Glomerular endothelial cell (primary cell): ENCODE measurements at places on chromosomes 3 and 15.

DNA sequence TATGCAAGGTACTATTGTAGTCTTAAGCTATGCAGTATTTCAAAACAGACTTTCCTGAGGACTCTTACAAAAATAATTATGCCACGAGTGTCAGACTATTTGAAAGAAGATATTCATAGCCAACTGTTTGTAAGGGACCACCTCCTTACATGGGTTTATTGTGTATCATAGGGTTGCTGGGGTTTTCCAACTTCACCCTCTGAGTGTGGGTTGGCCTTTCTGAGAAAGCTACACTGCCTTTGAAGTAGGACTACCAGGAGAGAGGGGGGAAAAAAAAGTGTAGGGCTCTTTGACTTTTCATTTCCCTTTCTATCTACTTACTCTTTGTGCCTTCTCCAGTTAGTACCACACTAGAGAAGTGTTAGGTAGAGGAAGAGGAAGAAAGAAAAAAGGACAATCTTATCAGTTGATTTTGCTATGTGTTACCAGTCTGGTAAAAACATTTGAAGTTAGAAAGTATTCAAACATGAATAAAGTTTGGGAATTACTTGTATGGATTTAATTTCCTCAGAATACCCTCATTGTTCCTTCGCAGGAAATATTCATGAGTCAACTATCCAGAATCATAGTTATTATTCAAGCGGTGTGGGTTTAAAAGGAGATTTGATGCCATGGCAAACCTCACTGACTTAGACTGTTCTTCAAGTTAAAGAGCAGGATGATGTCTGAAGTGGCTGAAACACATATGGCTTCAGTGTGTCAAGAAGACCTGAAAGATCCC, 329.3 kb upstream of the THBS1 start:
- DNase-seq = no peak

- DNase-seq = no peak
Observed at GRCh38 chr3:123475786-123476185, 26.9 kb upstream of the ADCY5 start.

DNA sequence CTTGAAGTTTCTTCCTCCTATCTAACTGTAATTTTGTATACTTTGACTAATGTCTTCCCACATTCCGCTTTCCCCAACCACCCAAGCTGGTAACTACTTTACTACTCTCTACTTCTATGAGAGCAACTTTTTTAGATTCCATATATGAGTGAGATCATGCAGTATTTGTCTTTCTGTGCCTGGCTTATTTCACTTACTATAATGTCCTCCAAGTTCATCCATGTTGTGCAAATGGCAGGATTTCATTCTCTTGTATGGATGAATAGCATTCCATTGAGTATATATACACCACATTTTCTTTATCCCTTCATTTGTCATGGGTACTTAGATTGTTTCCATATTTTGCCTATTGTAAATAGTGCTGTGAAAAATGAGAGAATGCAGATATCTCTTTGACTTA, 78.5 kb upstream of the CCNL1 start:
- DNase-seq = no peak

- no peak for DNase-seq
Observed at GRCh38 chr15:73321496-73322450, 47.0 kb downstream of the HCN4 start.

DNA sequence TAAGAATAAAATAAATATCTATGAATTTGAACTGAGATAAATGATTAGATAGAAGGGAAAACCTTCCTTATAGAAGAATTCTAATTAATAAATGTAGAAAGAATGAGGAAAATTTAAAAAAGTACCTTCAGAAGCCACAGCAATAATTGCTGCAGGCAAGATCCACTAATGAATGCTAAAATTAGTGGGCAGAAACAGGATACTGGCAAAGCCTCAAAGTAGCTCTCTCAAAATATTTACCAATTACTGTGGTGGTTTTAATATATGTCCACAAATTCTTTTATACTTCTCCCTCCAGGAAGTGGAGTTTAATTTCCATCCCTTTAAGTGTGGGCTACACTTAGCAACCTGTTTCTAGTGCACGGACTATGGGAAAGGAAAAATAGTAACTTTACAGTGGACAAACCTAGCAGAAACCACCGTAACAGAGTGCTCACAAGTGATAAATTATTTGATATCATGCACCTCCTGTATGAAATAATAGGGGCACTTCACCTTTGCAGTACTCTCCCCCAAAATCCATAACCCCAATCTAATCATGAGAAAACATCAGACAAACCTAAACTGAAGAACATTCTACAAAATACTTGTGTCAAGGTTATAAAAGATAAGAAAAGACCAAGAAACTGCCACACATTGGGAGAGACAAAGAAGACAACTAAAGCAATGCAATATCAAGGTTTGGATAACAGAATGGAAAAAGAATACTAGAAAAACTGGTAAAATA, 6.8 kb downstream of the PEAK1 start:
- no peak for DNase-seq

- DNase-seq = no peak
Observed at GRCh38 chr3:159779883-159780282, 208.8 kb upstream of the IL12A start.

DNA sequence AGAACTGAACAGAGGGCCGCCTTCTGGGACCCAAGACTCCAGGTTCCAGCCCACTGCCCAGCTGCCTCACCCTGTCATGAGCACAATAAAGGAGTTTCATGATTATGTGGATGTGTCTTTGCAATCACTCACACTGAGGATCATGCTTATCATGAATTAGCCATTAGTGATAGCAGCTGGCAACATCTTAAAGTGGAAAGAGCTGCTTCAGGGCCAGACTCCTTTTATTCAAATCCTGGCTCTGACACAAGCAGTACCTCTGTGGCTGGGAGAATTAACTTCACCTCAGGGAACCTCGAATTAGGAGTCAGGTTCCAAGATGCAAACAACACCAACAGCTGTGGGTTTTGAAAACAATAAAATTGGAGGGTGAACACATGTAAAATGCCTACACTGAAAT, 6.6 kb upstream of the SCAP start:
- DNase-seq = no peak

- DNase-seq = no peak
Observed at GRCh38 chr3:28980631-28981030, 300.2 kb upstream of the RBMS3 start.

DNA sequence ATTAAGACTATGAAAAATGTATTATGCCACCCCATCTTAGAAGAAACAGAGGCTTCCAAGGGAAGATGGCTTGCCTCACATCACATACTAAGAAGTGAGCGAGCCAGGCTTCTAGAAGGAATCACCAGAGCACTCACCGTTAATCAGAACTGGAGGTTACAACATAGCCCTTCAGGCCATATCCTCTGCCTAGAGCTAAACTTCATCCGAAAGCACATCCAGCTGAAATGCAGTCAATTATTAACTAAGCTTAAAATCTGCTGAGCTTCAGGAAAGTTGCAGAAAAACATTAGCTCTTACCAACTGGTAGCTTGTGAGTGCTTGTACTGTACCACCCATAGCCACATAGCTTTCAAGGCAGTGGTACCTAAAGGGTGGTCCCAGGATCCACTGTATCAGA, 483.2 kb downstream of the TBL1XR1 start:
- no peak for DNase-seq

- DNase-seq = no peak
Observed at GRCh38 chr3:79230266-79230665, 537.5 kb downstream of the ROBO1 start.

GRCh38 chr3:159038405-159038804, 236.6 kb downstream of the MFSD1 start:
- DNase-seq = no peak

DNA sequence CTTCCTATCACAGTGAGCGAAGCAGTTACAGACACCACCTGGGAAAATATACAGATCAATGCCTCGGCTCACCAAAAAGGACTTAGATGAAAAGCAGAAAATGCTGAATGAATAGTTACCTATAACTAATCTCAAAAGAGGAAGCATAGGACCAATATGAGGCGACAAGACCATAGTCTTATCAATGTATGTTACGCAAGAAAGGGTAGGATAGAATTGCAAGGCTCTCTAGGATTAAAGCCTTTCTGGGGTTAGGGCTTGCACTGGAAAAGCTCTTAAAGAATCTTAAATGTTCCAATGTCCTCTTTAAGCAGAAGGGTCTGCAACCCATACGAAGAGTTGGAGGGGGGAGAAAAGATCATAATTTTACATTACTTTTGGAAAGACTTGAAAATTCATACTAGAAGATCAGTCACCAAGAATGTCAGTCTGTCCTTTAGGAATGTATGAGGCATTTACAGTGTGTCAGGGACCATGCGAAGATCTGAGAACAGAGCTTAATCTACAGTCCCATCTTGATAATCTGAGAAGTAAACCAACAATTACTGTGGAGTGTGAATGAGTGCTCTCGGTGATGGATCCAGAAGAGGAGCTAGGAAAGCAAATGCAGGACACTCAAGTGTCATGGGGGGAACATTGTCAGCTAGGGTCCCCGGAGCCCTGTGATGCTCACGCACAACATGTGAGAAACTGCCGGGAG, 185.9 kb downstream of the GREM1 start:
- DNase-seq = no peak

- DNase-seq = no peak
Observed at GRCh38 chr15:76185716-76186115, 125.6 kb downstream of the ETFA start.

- DNase-seq = no peak
Observed at GRCh38 chr15:95498961-95499360, 831.5 kb upstream of the NR2F2 start.

DNA sequence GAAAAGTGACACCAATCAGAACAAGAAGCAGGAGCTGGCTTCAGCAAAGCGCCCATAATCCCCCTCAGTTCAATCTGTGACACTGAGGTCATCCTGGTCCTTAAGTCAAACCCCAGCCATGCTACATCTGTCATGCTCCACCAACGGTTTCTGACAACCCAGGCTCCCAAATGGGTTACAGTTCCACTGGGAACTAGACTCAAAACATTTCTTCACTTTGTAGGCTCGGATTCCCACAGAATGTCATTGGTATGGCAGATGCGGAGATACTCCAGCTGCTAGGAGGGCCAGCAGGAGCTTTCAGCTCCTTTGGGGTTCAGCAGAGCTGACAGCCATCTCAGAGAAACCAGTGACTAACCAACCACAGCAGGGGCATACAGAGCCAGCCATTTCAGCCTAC, 48.9 kb downstream of the SUMF1 start:
- no peak for DNase-seq

- DNase-seq = no peak
Observed at GRCh38 chr3:106560451-106560966, 691.7 kb upstream of the CBLB start.

DNA sequence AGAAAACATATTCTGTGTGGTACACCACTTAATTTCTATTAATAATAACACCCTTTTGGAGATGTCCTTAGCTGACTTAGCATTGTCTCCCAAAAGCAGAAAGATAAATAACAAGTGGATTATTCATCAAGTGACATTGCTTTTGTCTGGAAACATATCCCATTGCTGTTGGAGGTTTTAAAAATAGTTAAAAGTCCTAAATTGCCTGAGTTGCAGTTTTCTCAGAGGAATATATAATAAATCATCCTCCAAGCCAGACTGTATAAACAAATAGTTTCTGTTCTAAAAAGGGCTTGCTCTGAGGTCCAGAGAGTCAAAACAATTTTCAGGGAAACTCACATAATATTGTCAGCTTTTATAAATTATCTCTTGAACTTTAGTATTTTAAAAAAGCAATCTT, 60.4 kb upstream of the CD96 start:
- DNase-seq = no peak

GRCh38 chr3:41356775-41357174, 157.5 kb downstream of the CTNNB1 start:
- no peak for DNase-seq

DNA sequence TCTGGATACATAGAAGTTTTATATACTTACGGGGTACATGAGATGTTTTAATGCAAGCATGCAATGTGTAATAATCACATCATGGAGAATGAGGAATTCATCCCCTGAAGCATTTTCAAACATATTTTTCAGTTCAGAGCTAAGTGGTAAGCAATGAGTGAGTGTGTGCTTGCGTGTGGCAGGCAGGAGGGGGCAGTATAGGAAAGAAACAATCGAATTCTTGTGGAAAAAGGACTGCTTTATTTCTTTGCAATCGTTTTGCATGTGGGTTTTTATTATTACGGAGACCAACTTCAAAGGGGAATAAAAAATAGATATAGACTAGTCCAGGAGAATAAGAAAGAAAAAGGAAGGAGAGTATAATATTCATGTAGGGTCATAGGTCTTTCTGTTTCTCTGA, 271.6 kb downstream of the CHL1 start:
- DNase-seq = no peak

- DNase-seq = no peak
Observed at GRCh38 chr15:86892774-86893449, 813.2 kb downstream of the AGBL1 start.

DNA sequence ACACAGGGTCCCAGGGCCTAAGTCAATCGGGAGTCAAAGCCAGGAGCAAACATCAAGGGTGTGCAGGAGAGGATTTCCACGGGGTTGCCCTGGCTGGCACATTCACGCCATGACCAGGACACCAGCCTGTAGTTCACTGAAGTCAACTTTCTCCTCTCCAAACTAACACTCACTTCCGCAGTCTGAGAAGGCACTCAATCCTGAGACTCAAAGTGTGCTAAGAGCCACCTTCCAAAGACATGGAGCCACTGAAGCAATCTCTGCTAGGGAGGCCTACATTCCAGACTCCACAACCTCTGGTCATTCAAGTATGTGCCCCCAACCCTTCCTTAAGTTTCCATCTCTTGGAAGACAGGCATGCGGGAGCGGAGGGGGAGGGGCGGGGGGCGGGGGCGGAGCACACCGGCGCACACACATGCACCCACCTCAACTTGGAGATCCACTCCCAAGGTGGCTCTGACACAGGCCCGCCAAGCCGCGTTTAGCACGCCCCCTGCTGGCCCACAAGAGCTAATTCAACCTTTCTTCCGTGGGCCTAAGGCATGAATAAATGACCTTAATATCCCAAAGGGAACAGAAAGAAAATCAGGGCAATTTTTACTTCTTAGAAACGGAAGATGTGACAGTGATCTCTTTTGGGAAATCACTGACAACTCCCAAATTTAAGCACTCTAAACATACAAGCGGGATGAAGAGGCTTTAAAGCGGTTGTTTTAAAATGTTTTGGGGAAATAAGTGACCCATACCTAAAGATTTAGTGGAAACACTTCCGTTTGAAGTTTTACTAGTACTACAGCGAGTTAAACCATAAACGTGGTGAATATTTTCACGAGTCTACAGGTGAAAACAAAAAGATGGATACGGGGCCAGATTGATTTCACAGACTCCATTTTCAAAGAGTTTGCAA, 162.5 kb upstream of the CHRNA7 start:
- peak; percentile 9 for DNase-seq

DNA sequence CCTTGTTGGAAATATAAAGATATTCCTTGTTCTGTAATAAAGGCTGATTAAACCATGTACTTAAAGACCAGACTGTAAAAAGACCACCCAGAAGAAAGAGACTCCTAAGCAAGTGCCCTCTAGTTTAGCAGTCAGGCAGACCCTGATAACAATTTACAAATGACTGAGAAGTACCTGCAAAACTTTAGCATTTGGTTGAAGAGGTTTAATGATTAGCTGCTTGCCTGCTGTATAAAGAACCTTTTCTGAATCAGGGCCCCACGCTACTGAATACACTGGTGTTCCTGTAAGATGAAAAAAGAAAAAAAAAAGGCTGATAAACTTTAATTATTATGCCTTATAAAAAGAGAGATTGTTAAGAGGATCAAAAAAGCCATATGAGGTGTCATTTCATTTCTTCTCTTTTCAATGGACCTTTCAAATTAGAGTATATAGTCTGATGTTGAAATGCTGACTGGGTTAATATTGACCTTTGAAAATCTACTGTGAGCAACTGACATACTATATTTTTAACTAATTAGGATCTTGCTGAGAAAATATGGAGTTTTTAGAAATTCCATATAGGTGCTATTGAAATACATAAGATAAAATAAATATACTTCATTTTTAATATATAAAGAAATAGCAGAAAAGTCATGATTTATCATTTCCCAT, 33.0 kb downstream of the IFT80 start:
- no peak for DNase-seq
